ENCODE measurements at places on chromosomes 4 and X.

DNA sequence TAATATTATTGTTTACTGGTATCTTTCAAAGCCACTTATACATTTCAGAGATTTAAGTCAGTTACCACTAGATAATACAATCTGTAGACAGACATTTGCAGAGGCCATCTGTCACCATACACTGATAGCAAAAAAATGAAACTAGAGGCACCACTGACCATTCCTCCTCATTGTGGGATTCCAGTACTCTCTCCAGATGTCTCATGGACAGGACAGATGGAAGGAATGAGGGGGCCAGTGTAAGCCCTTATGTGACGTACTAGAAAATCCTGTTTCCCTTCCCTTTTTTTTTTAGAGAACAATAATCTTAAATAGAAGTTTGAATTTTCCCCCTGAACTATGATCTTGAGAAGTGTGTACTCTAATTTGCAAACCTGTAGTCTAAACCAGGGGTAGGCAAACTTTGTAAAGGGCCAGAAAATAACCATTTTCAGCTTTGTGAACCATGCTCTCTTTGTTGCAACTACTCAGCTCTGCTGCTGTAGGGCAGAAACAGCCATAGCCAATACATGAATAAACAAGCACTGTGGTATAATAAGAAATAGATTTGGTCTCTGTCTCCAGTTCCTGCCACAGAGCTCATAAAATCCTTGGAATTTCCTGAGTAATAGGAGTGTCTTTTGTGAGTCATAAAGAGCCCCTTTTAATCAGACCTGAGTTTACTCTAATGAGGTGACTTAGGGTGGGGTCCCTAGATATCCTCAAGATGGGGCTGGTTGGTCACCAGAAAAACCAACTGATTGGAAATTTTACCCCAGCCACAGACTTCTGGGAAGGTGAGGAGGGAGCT is 90.4 kb downstream of the MOSPD2 start:
- DNase-seq, result no peak

GRCh38 chr4:3336382-3337356 is 43.8 kb downstream of the RGS12 start:
- no peak for DNase-seq

DNA sequence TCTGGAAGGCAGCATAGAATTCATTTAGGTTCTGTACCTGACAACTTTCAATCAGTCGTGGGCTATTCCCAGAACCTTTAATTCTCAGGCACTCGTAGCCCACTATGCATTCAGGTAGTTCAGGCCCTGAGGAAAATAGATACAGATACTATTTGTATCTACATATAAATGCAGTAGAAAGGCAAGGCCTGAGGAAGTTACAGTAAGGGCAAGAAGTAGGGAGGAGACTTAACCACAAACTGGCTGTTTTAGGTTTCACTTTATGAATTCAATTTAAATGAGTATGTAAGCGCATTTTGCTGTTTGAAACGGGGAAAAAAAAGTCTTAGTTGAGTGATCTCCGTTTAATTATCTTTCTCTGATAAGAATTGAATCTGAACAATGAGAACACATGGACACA is 529.4 kb upstream of the ATOH1 start:
- no peak for DNase-seq

DNA sequence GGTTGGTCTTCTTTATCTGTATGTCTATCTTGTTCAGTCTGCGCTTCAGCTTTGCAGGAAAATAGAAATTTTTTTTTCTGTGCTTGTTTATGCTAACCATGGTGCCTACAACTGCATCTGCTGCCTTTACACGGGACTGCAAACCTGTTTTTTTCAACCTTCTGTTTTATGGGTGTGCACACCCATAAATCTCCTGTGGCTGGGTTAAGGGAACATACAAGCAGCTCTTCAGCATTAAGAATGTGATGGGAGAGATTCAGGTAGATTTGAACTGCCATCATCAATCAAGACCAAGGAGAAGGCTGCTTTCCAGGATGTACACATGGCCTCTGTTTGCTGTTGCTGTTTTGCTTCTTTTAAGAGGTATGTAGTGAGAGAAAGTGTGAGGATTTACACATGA is 502.9 kb downstream of the ANKRD50 start:
- no peak for DNase-seq

- DNase-seq, result no peak
These were observed 1.1 kb downstream of the LNX1 start for GRCh38 chr4:53590187-53590586.

- no peak for DNase-seq
These were observed 205.5 kb downstream of the UNC5C start for GRCh38 chr4:95343235-95343634.

GRCh38 chr4:183348136-183348535 is 25.9 kb upstream of the CLDN24 start:
- no peak for DNase-seq

DNA sequence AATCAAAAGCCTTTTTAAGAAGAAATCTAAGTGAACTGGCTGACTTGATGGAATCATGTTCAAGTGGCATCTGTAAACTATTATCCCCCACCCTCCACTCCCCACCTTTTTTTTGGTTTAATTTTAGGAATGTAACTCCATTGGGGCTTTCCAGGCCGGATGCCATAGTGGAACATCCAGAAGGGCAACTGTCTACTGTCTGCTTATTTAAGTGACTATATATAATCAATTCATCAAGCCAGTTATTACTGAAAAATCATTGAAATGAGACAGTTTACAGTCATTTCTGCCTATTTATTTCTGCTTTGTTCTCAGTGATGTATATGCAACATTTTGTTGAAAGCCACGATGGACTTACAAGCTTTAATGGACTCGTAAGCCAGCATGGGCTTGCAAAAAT is 162.3 kb downstream of the STIM2 start:
- DNase-seq, result no peak

GRCh38 chr4:154569584-154569983 is 6.8 kb downstream of the FGB start:
- no peak for DNase-seq

- no peak for DNase-seq
These were observed 50.5 kb upstream of the OGT start for GRCh38 chrX:71482228-71482958.

DNA sequence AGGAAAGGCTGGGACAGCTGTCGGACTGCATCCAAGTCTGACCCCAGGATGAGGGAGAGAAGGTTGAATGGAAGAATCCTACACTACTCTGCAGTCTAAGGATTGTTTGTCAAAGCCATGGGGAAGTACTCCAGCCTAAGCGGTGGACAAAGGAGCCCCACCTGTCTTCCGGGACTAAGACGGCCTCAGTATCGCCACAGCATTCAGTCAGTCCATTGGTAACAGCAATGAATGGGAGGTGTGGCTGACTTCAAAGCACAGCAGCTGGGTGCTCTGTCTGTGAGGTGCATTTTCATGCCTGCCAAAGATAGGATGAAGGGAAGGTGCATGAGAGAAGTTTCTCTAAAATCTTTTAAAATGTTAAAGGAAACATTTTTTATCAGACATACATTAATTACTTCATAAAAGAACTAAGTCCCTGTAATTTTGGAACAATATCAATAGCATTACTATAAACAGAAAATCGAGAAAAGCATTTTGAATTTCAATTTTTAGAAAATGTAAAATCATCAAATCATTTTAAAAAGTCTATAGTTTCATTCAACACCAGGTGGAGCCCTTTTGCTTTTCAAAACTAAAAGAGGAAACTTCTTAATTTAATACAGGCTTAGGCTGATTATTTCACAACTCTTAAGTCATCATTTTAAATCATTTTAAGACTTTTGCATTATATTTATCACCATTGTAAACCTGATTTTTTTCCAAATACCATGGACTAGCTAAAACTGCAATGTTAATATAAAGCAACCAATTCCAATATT is 27.6 kb upstream of the INTU start:
- DNase-seq, result no peak

DNA sequence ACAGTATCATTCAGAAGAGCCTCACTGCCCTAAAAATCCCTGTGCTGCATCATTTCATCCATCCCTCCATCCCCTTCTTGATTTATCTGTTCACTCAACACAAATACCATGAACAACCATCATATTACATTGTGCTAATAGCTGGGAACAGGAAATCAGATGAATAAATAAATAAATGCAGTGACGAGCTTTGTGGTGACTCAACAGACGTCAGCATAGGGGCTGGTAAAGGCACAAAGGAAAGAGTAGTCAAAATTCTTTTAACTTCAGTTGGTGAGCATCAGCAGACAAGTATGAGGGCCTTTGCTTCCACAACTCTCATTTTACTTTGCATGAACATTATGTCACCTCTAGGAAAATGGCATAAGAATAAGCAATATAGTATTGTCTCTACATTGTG is 65.5 kb downstream of the EDNRA start:
- DNase-seq, result no peak

GRCh38 chr4:164748375-164748774 is 5.6 kb upstream of the SMIM31 start:
- DNase-seq, result no peak

All from cortex of kidney (tissue), 1 donor.